Iris pigment epithelial cell (primary cell): ENCODE measurements at places on chromosomes 11 and 22.
A peak's percentile ranks its signal among the peaks of the same experiment; 100 is the strongest.

GRCh38 chr11:101428918-101429317 lies 154.9 kb downstream of the TRPC6 start:
- DNase-seq = peak; percentile 20

DNA sequence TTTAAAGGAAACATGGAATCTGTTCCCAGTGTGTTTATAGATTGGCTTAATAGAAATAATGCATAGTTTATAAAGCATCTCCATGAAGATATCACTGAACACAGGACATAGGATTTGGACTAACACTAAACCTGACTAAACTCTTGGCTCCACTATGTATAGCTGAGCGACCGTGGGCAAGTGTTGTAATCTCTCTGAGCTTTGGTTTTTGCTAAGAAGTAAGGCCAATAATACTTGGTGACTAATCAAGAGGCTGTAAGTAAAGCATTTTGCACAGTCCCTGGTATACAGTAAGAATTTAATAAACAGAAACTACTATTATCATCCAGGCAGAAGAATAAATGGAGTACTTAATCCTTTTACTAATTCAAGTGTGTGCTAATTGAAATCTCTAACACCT lies 125.5 kb upstream of the MTMR2 start:
- peak; percentile 90 for DNase-seq

- peak; percentile 79 for DNase-seq
These were observed 39.7 kb upstream of the CCDC89 start for GRCh38 chr11:85725510-85726258.

GRCh38 chr11:225734-226453 lies 10.2 kb downstream of the SIRT3 start:
- peak; percentile 32 for DNase-seq

GRCh38 chr22:46378426-46379065 lies 43.0 kb downstream of the TRMU start:
- DNase-seq = no peak

GRCh38 chr11:73577496-73577917 lies 20.4 kb downstream of the FAM168A start:
- DNase-seq = peak; percentile 31

GRCh38 chr11:103662880-103663279 lies 373.6 kb upstream of the DDI1 start:
- no peak for DNase-seq

DNA sequence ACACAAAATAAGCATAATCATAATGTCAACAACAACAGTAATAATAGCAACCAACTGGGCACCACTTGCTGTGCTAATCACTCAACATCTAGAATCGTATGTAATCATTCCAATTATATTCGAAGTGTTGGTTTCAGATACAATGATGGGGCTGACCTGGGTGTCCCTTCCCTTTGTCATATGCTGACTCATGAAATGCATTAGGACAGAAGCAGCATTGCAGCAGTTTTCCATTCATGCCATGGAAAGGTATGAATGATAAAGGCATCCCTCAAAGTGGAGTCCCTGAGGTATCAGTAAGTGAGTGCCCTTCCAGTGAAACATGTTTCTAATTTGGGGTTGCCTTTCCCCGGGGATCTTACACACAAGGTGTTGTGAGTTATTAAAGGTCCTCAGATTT lies 46.3 kb upstream of the ANO3 start:
- no peak for DNase-seq

- no peak for DNase-seq
These were observed at the start of gene SRSF8 for GRCh38 chr11:95066716-95067038. Gene SRSF8 (plus strand): TSS chr11:95066919. CDS start chr11:95067227, 308 bp downstream.

GRCh38 chr22:42836026-42836425 lies 21.0 kb downstream of the ARFGAP3 start:
- DNase-seq = no peak

DNA sequence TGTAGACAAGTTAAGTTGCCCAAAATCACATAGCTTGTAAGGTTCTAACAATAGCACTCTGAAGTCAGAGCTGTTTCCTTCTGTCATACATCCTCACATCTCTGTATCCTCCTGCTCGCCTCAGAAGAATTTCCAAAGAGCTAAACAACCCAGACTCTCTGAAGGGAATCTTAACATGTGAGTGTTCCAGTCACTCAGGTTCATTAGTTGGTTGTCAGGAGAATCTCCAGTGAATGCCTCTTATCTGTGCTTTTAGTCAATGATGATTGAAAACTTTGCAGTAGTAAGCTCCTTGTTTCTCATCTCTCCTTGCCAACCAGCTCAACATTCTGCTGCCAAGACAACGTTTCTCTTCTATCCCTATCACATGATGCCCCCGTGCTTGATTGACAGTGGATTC lies 195.5 kb downstream of the C11orf91 start:
- no peak for DNase-seq

DNA sequence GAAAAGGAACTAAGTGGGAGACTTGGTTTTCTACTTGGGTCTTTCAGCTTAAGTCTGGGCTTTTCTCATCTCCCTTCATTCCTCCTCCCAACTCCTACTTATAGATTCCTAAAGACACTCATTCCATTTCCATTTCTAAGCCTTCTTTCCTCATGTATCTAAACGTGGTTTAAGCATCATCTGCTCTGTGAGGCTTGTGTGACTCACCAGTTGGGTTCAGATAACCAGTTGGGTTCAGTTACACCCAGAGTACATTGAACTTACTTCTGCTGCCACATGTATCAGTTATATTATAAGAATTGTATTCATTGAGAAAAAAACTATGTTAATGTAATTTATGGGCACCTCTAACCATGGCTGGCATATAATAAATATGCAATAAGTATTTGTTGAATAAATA lies 831.2 kb upstream of the CCDC90B start:
- DNase-seq = peak; percentile 25

- no peak for DNase-seq
These were observed 395.2 kb upstream of the CNTN5 start for GRCh38 chr11:98625526-98625925.

DNA sequence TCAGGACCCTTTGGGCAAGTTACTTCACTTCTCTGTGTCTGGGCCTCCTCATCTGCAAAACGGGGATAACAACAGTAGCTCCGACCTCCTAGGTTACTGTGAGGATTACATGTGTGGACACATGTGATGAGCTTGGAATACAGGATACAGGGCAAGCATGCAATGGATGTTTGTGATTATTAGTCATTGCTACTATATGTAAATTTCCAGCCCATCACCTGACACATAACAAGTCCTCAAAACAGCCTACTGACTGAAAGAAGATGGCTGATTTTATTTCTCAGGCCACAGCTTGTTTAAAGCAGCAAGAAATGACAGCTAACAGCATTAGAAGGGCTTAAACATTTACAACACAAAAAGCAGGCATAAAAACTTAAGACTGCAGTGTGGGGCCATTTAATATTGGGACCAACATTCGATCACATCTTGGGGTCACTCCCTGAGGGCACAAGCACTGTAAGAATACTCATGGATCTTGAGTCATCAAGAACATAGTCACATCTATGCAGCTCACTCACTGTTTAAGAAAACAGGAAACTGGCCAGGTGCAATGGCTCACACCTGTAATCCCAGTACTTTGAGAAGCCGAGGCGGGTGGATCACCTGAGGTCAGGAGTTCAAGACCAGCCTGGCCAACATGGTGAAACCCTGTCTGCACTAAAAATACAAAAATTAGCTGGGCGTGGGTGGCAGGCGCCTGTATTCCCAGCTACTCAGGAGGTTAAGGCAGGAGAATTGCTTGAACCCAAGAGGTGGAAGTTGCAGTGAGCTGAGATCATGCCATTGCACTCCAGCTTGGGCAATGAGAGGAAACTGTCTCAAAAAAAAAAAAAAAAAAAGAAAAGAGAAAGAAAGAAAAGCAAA lies 49.5 kb downstream of the ABTB2 start:
- DNase-seq = peak; percentile 36

DNA sequence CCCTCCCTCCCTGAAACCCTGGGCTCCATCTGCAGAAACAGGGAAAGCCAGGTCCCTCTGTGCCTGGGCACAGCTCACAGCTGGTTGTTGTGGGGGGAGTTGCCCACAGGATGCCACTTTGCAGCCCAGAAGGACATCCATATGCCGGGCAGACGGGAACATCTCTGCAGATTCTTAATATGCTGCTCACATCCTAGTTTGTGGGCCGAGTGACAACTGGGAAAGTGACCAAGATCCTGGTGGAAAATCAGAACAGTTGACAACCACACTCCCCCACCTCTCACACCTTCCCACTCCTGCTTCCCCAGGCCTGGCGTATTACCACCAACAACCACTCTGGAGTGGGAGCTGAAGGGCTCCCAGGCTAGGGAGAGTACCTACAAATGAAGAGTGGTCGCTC lies 7.3 kb upstream of the SCGB1A1 start:
- no peak for DNase-seq

GRCh38 chr11:95451261-95451660 lies 220.3 kb upstream of the SESN3 start:
- no peak for DNase-seq

GRCh38 chr11:118956847-118957469 lies 860 bp downstream of the UPK2 start:
- no peak for DNase-seq
